Activated CD4-positive, alpha-beta T cell treated with anti-CD3 and anti-CD28 coated beads, Interleukin-2, amount 50 U/mL, for 48 hours (primary cell): ENCODE measurements at places on chromosomes 6 and 20.

GRCh38 chr20:57212534-57213276, 53.7 kb downstream of the BMP7 start:
- no peak for DNase-seq

DNA sequence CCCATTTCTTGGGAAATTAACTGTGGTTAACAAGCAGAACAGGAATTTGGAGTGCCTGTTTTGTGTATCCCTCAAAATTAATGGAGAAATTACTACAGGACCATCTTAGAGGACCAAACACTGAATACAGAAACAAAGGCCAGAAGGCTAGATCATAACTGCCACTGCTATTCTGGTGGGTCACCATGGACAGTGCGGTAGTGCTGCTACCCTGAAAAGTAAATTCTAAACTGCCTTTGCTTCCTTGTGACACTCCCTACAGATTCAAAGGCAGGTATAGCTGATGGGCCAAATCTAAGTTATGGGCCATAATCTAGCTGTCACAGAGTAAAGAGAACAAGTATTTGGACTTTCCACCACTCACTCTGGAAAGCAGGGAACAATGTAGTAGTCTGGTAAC, 575.8 kb upstream of the ADGRB3 start:
- DNase-seq, result no peak

- no peak for DNase-seq
These were observed 601.2 kb downstream of the CDH26 start for GRCh38 chr20:60559462-60559861.

- DNase-seq, result no peak
These were observed 39.0 kb downstream of the TPD52L1 start for GRCh38 chr6:125192610-125192930.

- no peak for DNase-seq
These were observed 106.3 kb downstream of the PERP start for GRCh38 chr6:138000941-138001340.
